ENCODE measurements at places on chromosomes 11 and 22.

GRCh38 chr11:6476571-6476970, 2.8 kb upstream of the TRIM3 start:
- DNase-seq = no peak

GRCh38 chr11:113494021-113494420, 18.8 kb upstream of the DRD2 start:
- DNase-seq = no peak

DNA sequence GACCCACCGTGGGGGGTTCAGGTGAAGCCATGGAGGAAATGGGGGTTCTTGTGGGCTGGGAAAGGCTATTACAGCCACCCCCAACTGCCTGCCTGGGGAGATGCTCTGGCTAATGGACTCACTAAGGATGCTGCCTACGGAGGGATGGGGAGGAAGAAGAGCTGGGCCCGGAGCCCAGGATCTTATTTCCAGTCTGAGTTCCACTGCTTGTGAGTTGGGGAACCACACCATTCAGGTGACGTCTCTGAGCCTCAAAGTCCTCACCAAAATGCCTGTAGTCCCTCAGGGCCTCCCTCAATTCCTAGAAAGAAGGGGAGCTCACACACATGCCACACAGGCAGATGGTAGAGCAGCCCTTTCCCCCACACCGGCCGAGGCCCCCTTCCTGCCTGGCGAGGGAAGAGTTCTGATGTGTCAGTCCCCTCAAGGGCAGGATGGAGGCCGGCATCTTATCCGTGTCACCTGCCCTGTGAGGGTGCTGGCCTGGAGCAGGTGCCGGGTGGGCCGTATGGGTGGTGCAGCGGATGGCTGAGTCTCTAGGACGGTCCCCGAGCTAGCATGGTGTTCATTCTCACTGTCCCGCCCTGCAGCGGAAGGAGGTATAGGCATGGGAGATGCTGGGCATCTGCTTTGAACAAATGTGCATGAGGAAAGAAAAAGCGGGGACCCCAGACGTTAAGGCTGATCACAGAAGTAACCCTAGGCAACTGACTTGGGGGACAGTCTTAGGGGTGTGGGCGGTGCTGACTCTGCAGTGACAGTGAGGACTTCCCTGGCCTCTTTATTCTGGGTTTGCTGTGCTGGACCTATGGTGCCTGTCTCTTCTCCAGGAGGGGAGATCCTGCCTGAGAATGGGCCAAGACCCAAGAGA, 15.7 kb downstream of the MRGPRF start:
- no peak for DNase-seq

GRCh38 chr22:31490496-31490925, 869 bp upstream of the EIF4ENIF1 start:
- peak; percentile 62 for DNase-seq

GRCh38 chr22:49966774-49967705, 6.5 kb downstream of the PIM3 start:
- peak; percentile 27 for DNase-seq

GRCh38 chr11:126162306-126163030, 49.0 kb downstream of the RPUSD4 start:
- DNase-seq = no peak

GRCh38 chr11:18699848-18700261, 1.3 kb downstream of the TMEM86A start:
- DNase-seq = no peak

- DNase-seq = no peak
Observed at GRCh38 chr11:14636119-14636518, 7.5 kb upstream of the PDE3B start.

DNA sequence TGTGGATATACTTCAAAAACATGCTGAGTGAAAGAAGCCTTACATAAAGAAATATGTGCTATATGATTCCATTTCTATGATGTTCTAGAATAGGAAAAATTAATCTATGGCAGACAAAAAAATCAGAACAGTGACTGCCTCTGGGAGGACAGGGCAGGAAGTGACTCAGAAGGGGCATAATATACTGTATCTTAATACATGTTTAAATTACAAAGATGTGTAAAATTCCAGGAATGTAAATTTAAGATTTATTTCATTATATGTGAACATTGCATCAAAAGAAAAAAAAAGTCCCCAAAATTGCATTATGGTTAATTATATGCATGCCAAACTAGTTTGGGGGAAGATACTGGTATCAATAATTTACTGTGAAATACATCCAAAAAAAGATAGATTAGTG, 32.2 kb downstream of the SBF2 start:
- no peak for DNase-seq

GRCh38 chr22:47369431-47370015, 607.1 kb downstream of the TBC1D22A start:
- no peak for DNase-seq

DNA sequence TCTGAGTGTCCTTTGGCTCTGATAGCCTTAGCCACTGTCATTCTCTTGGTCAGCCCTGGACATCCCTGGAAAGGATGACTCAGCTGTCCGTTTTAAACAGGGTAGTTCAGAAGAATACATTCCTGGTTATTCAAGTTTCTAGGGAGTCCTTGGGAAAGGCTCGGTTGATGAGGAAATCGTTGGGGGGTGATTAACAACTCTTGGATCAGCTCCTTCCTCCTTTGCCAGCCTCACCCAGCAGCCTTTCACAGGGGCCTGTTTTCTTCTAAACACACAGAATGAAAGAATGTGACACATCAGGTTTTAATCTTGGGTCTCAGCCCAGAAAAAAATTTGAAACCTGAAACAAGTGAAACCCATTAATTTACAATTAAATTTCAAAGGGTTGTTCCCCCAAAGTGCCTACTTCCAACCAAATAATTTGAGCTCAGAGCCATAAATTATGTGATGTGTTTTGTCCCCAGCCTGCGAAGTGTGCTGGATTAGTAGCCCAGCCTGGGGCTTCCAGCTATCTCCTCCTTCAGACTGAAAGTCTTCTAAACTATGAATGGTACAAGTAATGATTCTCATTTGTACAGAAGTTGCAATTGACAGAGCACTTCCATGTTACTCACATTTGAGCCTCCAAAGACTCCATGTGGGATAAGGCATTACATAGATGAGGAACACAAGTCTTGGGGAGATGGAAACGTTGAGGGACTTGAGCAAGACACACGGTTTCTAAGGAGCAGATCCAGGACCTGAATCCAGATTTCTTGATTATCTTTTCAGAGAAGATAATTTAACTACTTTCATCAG, 19.3 kb upstream of the MRGPRX2 start:
- no peak for DNase-seq

GRCh38 chr11:72834905-72835304, 20.7 kb downstream of the ATG16L2 start:
- DNase-seq = no peak

DNA sequence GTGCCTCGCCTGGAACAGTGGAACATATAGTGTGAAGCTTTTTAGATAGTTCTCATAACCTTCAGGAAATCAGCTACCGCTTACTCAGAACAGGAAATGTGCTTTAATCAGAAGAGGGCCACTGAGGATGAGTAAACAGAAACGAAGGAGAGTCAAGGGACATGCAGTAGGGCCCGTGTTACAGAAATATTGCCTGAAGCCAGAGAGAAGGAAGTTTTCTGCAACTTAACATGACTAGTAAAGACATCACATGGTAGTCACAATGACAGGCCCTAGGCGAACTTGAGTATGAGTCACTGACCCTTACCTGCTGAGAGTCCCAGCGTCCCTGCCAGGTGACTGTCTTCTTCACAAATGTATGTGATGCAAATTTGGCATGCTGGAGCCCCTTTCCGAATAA, 39.4 kb downstream of the CARD18 start:
- no peak for DNase-seq

DNA sequence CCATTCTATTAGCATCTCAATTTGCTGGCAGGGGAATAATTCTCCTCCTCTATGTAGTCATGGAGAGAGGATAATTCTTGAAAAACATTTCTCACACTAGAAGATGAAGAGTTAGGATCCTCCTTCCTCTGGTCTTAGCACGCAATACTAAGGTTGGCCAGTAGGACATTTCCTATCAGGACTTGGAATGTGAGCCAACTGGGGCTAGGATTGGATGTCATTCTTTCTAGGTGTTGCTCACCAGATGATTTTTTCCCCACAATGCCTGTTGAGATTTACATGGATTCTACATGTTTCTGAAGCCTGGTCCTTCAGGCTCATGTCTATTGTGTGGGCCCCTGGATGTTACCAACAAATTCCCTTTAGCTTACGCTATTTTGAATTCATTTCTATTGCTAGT, 28.0 kb downstream of the SLN start:
- DNase-seq = no peak
